HT-29 (cell line): ENCODE measurements at places on chromosomes 2 and 18.

DNA sequence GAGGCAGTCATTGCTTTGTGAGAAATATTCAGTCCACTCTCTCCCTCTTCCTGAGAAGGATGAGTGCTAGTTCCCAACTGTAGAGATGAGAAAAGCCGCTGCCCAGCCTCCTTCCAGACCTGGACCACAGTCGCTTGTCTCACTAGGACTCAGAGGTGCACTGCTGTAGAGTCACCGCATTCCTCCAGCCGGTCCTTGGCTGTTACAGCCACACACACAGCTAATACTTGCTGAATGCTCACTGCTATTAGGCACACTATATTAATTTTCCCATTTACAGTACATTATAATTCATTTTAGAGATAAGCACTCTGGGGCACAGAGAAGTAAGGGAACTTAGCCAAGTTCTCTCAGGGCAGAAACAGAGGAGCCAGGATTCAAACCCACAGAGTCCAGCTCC lies 10.0 kb upstream of the FABP1 start:
- no peak for DNase-seq

DNA sequence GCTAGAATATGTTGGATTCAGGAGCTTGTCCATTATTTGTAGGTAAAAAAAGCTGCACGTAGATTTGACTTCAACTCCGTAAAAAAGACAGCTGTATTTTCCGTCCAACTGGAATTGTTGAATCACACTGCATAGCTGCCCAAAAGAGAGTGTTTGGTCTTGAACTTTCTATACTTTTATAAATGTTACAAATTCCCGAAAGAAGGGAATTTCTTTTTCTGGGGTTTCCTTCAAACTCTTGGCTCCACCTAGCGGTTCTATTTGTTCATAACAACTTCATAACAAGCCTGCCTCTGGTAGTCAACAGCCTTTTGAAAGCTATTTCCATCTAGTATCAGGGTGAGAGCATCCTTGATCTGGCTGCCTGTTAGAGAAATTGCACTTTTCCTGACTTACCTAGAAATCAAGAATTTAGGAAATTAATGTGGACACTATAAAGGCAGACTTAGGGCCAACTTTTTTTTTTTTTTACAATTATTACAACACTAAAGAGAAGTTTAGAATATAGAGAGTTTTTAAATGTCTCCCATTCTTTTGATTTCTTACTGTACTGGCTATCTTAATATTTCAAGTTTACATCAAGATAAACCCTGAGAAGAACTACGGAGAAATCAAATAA lies 48.1 kb downstream of the TMEM185B start:
- peak; percentile 77 for DNase-seq

- DNase-seq, result no peak
Measured at GRCh38 chr2:202185156-202185555, 53.2 kb downstream of the SUMO1 start.

DNA sequence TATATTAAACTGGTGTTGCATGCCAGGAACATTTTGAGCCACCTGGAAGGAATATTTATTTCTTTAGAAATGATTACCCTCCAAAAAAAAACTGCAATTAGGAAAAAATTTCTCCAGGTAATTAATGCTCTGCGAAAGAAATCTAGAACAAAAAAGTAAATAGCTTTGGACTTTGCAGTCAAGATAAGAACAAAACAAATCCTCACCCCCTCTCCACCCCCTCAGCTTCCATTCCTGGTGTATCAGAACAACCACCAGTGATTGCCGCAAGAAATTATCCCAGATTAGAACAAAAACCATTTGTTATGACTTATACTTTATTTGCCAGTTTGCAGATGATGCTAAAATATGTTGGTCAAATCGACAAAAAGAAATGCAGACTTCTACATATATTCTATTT lies 17.0 kb upstream of the TCF7L1 start:
- no peak for DNase-seq
